ENCODE measurements at places on chromosomes 6 and 20.

DNA sequence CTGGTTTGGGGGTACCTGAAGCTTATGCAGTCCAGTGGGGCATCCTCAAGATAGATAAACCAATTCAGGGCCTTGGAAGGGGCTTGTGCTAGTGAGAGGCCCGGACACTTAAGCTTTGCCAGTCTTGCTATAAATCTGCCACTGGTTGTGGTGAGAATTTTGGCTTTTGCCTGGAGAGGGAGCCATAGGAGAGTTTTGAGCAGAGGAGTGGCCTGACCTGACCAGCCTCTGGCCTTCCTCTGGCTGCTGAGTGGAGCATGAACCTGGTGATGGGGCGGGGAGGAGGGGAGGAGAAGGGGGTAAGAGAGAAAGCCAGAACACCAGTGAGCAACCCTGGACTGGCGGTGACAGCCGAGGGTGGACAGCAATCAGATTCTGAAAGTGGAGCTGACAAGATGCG, 7.1 kb downstream of the TMEM74B start:
- no peak for DNase-seq

- no peak for DNase-seq
Observed at GRCh38 chr6:106490436-106490835, 129.9 kb downstream of the CRYBG1 start.

DNA sequence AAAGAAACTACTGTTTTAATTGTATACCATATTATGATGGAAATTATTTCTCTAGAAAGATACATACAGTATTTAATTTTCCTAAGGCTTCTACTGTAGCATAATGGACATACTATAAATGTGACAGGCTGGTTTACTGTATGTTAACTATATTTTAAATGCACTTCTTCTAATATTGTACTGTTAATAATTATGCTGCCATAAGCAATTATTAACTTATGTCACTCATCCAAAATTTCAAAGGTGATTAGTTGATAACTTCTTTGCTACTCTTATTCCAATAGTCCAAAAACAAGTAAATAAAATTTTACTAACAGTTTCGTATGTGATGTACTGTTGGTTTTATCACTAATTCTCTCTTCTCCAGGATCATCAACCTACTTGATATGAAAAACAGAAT, 28.1 kb downstream of the HIVEP2 start:
- DNase-seq: no peak

DNA sequence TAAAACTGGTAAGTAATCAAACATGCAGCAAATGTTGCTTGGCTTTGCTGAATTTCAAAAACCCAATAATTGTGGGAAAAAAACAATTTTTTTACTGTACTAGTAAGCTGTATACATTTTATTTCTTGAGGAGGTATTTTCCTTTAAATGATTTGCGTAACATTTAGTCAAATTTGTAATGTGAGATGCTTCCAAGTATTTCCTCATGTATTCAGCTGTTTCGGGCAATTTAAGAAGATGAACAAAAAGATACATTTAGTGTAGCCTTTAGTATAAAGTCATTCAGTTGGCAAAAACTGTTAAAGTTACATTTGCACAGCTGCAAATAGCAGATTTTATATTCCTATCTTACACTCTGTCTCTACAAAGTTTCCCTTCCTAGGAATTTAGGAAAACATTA, 186.1 kb upstream of the SCGN start:
- no peak for DNase-seq

DNA sequence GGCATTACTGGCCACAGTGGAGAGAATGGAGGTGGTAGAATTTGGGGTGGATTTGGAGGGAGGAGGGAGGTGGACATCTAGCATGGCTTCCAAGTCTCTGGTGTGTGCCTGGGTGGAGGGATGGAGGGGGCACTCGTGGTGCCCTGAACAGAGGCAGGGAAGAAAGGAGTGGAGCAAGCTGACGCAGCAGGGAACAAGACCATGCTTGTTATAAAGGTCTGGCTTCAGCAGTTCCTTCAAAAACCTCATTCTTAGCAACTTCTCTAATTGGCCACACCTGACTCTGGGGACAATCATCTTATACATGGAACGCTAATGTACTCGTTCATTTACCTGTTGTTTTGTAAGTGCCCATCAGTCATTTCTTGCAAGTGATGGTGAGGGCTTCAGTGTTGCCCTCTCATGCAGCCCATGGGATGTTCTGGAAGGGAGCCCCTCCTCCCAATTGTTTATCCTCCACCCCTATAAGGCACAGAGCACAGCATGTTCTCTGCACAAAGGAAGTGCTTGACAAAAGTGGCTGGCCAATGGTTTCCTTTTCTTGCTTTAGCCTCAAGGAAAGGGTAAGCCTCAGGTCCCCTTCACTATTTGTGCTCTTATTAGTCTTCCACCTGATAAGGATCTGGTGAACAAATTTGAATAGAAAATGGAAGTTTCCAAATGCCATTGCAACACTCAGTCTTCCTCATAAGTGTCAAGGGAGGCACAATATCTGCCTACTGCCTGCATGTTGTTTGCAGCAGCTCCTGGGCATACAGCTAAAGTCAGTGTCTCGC, 39.3 kb downstream of the GFOD1 start:
- DNase-seq: no peak

GRCh38 chr6:100346828-100347227, 117.9 kb downstream of the SIM1 start:
- no peak for DNase-seq

DNA sequence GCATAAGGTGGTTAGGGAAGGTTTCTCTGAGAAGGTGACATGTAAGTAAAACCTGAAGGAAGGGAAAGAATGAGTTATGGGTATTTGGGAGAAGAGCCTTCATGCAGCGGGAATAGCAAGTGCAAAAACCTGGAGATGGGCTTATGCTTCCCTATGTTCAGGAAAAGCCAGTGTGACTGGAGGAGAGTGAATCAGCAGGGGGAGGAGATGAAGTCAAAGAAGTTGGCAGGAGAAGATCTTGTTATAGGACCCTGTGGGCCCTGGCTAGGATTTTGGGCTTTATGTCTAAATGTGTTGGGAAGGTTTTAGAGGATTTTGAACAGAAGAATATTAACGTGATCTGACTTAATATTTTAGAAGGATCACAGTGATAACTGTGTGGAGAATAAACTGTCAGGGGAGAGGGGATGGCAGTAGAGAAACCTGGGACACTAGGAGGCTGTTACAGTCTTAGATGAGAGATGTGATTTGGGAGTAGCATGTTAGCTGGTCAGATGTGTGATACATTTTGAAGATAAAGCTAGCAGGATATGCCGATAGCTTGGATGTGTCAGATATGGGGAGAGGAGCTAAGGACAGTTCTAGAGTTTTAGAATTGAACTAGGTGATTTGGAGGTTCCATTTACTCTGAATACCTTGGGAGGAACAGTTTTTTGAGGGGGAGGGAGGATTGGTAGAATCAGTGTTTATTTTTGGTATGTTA, 41.0 kb downstream of the PHF3 start:
- DNase-seq: no peak
